ENCODE measurements at places on chromosomes 12 and 14.

DNA sequence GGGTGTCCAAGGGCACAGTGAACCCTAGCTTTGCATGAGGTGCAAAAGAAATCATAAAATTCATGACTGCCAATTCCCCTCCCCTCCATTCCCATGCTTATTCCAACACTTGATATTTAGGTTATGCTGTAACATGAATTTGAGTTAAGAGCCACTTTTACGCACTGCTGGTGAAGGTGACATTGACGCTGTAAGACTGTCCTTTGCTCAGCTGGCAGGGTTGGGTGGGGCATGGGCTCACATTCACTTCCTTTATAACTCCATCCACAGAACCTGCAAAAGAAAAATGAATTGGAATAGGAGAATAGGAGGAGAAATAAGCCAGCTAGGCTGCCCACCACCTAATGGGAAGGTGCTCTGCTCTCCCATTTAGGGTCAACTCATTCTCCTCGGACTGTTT lies 6.9 kb downstream of the NPC2 start:
- no peak for DNase-seq

- no peak for DNase-seq
Observed at GRCh38 chr14:21924479-21924878, 250.9 kb upstream of the OR4E1 start.

DNA sequence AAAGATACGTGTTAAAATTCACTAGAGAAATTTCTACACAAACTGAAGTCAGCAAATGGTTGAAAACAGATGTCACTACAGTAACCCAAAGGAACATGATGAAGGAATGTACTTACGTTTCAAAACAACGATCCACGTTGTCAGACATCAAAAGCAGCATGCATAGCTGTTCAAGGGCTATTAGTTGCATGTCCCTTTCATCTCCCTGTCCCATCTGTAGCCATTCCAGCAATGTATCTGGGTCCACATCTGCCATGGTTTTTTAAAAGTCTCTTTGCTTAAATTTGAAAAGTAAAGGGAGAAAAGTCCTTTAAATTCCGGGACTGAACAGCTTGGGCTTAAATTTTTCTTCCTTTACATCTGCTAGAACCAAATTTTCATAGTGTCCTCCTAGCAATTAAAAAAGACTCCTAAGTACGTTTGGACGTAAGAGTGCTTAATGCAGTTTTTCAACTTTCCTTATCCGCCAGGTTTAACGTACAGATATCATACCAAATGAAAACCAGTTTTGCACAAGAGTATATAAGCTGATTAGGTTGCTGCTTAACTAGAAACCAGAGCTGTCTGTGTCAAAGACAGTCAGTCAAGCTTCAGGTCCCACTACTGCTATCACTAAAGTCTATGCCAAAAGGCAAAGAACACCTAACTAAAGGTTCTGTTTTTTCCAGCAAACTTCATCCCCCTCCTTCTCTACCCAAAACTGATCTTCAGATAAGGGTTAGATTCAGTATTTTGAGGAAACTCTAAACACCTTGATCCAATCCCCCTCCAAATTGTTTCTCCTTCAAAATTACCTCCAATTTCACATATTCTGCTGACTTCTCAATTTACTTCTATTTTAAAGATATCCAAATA lies 1.7 kb downstream of the HECTD1 start:
- no peak for DNase-seq

DNA sequence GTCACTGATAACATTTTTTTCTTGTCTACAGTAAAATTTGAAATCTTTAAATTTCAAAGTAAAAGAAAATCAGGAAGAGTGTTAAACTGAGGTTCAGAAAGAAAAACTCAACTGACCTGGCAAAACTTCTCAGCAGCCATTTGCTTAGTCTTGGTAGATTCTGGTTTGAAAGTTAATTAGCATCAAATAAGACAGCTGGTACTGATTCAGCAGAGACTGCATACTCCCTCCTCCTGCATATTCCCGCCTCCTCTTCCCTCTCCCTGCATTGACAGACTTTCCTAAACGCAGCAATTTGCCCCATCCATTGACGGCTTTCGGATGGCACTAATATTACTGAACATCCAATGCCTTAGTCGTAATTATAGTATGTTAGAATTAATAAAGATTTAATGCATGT lies 520.8 kb downstream of the FLRT2 start:
- no peak for DNase-seq

DNA sequence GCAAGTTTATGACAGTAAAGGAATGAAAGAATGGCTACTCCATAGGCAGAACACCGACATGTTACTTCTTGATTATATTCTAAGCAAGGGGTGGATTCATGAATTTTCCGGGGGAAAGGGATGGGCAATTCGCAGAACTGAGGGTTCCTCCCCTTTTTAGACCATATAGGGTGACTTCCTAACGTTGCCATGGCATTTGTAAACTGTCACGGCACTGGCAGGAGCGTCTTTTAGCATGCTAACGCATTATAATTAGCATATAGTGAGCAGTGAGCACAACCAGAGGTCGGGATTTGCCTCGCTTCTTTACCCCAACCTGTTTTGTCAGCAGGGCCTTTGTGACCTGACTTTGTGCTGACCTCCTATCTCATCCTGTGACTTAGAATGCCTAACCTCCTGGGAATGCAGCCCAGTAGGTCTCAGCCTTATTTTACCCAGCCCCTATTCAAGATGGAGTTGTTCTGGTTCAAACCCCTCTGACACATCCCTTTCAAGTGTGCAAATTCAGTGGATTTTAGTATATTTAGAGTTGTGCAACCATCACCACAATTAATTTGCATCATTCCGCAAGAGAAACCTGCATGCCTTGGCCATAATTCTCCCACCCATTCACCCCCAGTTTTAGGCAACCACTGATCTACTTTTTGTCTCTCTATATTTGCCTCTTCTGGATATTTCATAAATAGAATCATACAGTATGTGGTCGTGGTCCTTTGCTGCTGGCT lies 27.4 kb downstream of the PALS1 start:
- DNase-seq = no peak

DNA sequence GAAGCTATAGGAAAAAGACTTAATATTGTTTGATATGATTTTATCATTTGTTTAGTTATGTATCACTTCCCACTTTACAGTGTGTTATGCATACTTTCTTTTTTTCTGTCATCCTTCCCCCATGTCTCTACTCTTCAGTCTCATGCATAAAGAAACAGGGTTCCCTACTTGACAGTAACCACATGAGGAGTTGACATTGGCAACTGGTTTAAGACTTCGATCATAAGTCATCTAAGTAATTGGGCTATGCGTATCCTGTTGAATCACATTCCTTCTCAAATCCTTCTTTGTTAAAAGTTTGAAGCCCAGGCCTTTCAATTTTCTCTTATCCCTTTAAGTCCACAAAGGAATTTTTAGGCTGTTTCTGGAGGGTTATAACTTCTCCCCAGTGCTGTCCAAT lies 358.7 kb downstream of the RAD51B start:
- DNase-seq = no peak

Measured in RWPE1 (cell line).